ENCODE measurements at places on chromosomes 3 and 15.

GRCh38 chr3:119662604-119663373 is 2.4 kb upstream of the POPDC2 start:
- DNase-seq, result peak; percentile 73

GRCh38 chr3:119601154-119601553 is 3.5 kb downstream of the PLA1A start:
- DNase-seq, result no peak

DNA sequence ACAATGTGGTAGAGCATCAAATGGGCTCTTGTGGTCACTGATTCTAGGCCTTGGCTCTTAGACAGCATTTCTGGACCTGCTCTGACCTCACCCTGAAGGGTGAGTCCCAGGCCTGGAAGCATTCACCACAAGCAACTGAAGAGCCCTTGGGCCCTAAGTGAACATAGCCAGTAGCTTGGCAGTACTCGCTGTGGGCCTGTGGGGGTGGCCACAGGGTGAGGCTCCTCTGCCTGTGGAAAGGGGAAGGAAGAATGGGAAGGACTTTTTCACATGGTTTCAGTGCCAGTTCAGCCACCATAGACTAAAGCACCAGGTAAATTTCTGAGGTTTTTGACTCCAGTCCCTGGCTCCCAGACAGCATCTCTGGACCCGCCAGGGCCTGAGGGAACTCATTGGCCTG is 5.1 kb upstream of the ZSCAN2 start:
- no peak for DNase-seq

DNA sequence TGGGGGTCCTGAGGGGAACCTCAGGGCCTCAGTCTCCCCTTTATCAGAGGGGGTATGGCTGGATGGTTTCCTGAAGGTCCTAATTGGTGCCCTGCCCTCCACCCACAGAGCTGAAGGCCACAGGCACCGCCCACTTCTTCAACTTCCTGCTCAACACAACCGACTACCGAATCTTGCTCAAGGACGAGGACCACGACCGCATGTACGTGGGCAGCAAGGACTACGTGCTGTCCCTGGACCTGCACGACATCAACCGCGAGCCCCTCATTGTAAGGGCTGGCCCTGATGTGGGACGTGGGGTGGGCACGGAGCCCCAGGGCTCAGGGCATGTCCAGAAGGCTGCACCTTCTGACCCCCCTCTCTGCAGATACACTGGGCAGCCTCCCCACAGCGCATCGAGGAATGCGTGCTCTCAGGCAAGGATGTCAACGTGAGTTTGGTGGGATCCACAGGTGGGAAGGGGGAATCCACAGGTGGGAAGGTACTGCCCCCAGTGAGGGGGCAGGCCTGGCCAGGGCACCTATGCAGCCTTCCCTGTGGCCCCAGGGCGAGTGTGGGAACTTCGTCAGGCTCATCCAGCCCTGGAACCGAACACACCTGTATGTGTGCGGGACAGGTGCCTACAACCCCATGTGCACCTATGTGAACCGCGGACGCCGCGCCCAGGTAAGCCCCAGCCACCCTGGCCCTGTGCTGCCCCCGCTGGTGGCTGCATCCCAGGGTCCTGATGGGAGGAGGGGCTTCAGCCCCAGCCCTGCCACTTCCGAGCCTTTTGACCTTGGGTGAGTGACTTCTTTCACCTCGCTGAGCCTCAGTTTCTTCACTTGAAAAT is 17.5 kb upstream of the GNAT1 start:
- no peak for DNase-seq
